ENCODE measurements at places on chromosomes 1 and 21. TPM values are rescaled to one million over a fixed set of nuclear protein-coding genes. Genes with fewer than 3 reads are reported as not detected.

DNA sequence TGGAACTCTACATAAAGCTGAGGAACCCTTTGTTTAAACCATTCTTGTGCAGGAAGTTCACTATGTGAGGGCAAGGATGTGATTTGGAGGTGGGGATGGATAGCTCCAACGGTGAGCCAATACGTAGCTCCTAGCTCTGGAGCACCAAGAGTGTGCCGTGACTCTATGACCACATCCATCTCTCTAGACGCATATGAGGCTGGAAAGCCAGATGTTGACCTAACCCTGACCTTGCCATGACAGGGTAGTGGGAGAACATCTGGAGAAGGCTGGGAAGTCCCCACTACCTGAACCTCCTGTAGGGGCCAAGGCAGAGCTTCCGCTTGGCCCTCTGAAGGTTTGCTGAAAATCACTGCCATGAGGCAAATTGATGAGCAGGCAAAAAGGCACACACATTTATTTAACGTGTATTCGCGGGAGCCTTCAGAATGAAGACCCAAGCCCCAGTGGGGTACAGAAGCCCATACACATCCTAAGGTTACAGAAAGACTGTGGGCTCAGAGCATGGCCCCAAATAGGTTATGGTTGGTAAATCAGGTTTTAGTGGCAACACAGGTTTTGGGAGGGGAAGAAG, 43.4 kb downstream of the EIF2D start:
- no peak for DNase-seq
- no peaks in the 10 kb centered on the region for H3K4me1 ChIP-seq
- H3K36me3 ChIP-seq = no peaks in the 10 kb centered on the region
- no peak overlapping the region for H3K4me3 ChIP-seq

GRCh38 chr1:160357286-160358002, 9.4 kb upstream of the NHLH1 start:
- DNase-seq = no peak
- H3K27me3 ChIP-seq = no peaks in the 10 kb centered on the region
- no peaks in the 10 kb centered on the region for H3K4me1 ChIP-seq
- H3K4me3 ChIP-seq = no peak overlapping the region
- H3K27ac ChIP-seq = no peak overlapping the region

USH2A gene
- 0.06 TPM for polyA plus RNA-seq

- no peak for DNase-seq
- H3K27ac ChIP-seq = no peak overlapping the region
- H3K27me3 ChIP-seq = peaks cover 51% of the 10 kb centered on the region
- H3K4me1 ChIP-seq = no peaks in the 10 kb centered on the region
- no peak overlapping the region for H3K4me3 ChIP-seq
- H3K36me3 ChIP-seq = no peaks in the 10 kb centered on the region
These were observed 258.6 kb downstream of the GRIK3 start for GRCh38 chr1:36775716-36776115.

DNA sequence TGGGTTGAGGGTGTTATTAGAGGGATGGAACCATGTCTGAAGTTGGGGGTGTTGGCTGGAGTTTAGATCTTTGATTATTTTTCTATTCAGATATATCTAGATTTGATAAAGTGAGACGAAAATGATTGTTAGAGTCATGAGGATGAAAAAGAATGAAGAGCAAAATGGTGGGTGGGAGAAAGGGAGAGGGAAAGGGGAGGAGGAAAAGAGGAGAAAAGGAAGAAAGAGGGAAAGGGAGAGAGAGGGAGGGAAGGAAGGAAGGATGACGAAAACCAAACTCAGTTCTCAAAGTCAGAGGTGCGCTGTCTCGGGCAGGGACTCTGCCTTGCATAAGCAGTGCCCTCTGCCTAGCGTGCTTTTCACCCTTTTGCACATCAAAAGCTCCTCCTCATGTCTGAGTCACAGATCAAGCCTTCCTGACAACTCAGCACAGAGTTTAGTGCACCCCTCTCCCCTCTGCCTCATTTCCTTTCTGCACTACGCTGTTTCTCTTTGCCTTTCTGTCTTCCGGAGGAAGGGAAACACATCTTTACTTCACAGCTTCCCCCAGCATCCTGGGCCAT, 225.8 kb upstream of the PROX1 start:
- no peaks in the 10 kb centered on the region for H3K27me3 ChIP-seq
- peaks cover 10% of the 10 kb centered on the region for H3K4me1 ChIP-seq
- no peak for DNase-seq
- H3K27ac ChIP-seq = no peak overlapping the region

Measured in large intestine (tissue), 12 donors.